Activated CD4-positive, alpha-beta memory T cell treated with anti-CD3 and anti-CD28 coated beads for 36 hours (primary cell): ENCODE measurements at places on chromosomes 6 and 20. TPM values are rescaled to one million over a fixed set of nuclear protein-coding genes. Genes with fewer than 3 reads are reported as not detected.

- DNase-seq = no peak
These were observed 150.6 kb downstream of the BACH2 start for GRCh38 chr6:90146024-90146423.

GRCh38 chr6:99711925-99712324 lies 105.3 kb downstream of the PRDM13 start:
- DNase-seq = no peak

ACTL10 gene
- 1.8 TPM for total RNA-seq

ALDH5A1 gene
- total RNA-seq = 13.1 TPM

RPP40 gene
- total RNA-seq = 6.0 TPM
